Choroid plexus epithelial cell (primary cell): ENCODE measurements at places on chromosomes 7 and 10.
A peak's percentile ranks its signal among the peaks of the same experiment; 100 is the strongest.

DNA sequence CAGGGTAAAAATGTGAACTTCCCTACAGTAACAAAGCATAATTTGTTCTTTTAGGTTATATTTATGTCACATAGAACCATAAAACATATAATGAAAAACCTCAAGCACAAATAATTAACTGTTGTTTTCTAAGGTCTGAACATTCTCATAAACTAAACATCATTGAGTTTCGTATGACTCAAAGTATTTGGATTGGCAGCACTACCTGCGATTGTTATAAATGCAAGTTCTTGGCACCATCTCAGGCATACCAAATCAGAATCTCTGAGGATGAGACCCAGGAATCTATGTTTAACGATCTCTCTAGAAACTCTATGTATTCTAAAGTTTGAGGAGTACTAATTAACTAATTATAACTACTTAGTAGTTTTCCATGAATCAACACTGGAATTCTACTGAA, 22.5 kb downstream of the ORC5 start:
- DNase-seq, result peak; percentile 20

GRCh38 chr7:12619461-12620069, 49.0 kb downstream of the SCIN start:
- no peak for DNase-seq

GRCh38 chr10:35752469-35753461, 110.7 kb upstream of the FZD8 start:
- peak; percentile 30 for DNase-seq

DNA sequence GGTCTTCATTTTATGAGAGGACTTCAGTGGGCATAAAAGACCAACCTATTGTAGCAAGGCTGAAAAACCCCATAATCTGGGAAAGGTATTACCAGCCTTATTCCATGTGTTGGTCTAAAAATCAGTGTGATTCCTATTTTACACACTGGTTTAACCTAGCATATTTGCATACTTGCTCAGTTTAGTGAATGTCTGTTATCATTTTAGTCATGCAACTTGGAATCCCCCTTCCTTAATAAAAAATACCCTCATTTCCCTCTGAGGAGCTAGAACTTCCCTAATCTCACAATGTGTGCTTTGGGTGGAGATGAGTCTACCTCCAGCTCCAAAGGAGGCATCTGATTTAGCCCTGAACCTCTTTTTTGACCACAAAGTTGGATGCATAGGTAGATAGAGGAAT, 312.8 kb upstream of the SORCS1 start:
- DNase-seq, result no peak

- no peak for DNase-seq
Measured at GRCh38 chr7:81073931-81074251, 155.0 kb upstream of the SEMA3C start.

DNA sequence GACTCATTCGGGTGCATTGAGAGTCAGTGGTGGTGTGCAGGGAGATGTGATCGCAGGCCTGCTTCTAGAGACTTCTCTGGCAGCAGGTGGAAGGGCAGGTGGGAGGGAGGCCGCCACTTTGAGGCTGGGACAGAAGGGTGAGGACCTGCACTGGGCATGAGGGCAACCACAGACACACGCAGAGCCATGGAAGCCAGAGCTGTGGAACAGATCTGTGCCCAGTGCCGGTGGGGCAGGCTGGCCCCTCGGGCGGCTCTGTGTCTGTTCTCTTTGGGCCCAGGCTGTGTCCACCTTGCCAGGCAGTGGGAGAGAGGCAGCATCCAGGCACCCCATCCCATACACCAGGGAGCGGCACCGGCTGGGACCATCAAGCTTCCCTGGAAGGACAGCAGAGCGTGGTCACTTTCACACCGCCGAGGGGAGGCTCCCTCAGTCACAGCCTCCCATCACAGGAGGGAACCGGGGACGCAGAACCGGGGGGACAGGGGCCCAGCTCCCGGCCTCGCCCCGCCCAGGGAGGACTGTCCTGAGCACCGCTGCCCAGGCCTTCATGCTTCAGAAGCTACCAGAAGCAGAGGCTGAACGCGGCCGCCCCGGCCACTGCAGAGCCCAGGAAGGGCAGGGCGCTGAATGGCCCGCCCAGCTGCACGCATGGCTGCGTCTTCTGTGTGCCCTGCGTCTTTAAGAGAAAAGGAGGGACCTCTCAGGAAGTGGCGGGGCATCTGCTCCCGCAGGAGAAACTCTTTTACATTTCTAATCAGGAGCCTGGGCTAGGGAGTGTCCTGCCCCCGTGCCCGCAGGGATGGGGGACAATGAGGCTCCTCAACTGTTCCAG, 32.1 kb downstream of the EN2 start:
- DNase-seq, result no peak

DNA sequence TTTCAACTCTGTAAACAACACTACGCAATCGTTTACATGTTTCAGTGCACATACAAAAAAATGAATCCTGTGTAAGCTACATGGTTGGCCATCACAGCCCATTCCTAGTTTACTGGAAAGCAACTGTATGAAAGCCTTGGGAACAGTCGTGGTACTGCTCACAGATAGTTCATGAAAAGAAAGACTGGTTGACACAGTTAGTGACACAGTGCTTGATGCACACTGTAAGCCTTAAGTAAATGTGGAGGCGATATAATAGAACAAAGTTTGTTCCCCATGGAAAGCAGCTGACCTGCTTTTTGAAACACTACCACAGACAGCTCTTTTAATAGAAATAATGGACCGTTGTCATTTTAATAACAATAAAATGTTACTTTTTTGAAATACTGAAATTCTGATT, 5.1 kb downstream of the CACNA2D1 start:
- no peak for DNase-seq

DNA sequence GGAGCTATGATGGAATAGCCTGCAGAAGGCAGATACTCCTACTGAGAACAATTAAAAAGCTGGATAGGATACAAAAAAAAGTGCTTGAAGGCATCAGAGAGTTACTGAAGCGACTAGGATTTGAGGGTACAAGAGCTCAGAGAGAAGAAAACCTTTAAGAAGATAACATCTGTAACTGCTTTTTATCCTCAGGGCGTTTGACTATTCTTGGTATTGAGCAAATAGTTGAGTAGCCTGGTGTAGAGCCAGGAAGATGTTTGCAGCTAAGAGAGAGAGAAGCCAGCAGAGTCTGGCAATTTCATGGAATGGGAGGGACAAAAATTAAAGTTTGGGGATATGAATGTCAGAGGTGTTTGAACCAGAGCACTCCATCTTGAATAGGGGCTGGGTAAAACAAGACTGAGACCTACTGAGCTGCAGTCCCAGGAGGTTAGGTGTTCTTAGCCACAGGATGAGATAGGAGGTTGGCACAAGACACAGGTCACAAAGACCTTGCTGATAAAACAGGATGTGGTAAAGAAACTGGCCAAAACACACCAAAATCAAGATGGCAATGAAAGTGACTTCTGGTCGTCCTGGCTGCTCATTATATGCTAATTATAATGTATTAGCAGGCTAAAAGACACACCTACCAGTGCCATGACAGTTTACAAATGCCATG, 428.8 kb downstream of the SH2D4B start:
- DNase-seq, result no peak

GRCh38 chr7:99365318-99366141, 9.0 kb upstream of the ARPC1B start:
- no peak for DNase-seq

- DNase-seq, result no peak
Measured at GRCh38 chr10:126907423-126907970, 2.3 kb downstream of the DOCK1 start.

DNA sequence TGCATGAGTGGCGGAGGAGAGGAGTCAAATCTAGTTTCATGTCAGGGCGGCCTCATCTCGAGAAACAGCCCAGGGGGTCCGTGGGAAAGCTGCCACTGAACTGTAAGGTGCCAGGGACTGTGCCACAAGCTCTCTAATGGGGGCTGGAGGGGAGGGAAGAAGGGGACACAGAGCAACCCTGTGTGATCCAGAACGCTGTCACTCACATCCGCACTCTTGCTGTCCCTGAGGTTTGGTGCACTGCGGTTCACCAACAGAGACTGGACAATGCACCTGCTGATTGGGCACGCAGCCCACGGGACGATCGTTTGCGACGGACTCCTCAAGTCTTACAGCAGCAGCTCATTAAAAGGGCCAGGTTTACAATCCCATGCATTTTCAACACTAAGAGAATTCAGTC, 47.7 kb downstream of the AMZ1 start:
- no peak for DNase-seq

GRCh38 chr7:90706072-90706716, 110.1 kb downstream of the CDK14 start:
- peak; percentile 69 for DNase-seq

- no peak for DNase-seq
Measured at GRCh38 chr7:129851174-129851573, 101.6 kb downstream of the UBE2H start.

DNA sequence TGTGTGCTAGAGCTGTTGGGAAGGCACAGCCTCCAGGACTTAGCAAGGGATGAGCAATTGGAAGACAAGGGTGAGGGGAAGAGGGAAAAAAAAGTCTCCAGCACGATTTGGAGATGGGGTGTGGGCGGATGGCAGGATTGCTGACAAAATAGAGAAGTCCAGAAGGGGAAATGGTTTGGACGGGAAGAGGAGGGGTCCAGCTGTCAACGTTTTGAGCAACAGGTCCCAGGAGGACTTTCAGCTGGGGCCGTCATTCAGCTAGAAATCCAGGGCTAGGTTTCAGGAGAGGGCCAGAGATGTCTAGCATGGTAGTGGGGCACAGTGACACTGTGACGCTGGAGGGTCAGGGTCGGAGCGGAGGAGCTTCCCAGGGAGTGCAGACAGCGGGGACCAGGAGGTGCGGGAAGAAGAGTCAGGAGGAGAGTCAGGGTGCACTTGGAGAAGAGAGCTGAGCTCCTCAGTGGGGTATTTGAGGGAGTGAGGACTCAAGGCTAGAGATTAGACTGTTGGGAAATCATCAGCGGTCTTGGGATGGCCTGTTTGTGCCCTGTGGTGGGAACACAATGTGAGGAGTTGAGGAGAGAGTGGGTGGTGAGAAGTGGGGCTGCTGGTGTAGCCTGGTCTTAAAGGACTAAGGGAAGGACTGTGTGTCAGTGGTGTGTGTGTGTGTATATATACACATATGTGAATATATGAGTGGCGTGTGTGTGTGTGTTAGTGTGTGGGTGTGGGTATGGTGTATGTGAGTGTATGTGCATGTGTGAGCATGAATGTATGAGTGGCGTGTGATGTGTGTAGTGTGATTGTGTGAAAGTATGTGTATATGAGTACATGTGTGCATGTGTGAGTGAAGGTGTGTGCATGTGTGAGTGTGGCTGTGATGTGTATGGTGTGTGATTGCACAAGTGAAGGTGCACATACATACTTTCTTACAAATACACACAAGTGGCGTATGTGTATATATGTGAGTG, 3.8 kb downstream of the ZYX start:
- DNase-seq, result peak; percentile 76

DNA sequence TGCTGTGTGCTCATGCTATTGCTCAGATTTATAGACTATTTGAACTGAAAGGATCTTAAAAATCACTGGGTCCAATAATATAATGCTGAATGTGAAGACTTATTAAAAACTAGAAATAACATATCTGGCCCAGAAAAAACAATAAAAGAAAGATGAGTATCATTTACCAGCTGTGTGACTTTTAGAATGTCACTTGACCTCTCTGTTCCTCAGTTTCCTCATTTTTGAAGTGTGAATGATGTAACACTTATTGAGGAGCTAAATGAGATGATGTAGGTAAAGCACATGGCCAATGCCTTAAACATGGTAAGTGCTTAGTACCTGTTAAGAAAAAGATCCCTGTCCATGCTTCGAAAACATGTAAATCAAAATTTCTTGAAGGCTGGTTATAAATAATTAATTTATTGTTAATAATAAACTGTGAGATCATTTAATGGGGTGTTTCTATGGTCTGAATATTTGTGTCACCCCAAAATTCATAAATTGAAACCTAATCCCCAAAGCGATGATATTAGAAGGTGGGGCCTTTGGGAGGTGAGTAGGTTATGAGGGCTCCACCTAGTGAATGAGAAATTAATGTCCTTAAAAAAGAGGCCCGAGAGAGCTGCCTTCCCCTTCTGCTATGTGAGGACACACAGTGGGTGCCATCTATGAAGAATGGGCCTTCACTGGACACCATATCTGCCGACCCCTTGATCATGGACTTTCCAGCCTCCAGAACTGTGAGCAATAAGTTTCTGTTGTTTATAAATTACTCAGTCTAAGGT, 13.0 kb downstream of the DNTT start:
- no peak for DNase-seq

DNA sequence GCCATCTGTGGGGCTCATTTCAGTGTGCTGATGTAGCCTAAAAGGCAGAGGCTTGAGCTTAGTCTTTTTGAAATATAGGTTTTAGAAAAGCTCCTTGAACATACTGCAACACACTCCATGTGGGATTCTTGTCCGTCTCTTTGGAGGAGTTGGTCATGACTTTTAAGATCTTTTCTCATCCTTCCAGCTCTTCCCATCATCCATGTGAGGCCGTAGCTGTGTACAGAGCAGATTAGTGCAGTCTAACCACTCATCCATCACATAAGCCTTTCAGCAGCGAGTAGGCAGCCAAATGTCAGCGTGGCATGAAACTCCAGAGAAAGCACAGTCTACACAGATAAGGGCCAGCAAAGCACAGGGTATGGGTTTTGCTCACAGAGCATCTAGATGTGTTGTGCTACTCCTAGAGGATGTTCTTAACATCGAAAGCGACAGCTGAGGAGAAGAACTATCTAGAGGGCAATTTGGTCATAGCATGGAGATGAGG, 28.1 kb upstream of the NPVF start:
- no peak for DNase-seq

DNA sequence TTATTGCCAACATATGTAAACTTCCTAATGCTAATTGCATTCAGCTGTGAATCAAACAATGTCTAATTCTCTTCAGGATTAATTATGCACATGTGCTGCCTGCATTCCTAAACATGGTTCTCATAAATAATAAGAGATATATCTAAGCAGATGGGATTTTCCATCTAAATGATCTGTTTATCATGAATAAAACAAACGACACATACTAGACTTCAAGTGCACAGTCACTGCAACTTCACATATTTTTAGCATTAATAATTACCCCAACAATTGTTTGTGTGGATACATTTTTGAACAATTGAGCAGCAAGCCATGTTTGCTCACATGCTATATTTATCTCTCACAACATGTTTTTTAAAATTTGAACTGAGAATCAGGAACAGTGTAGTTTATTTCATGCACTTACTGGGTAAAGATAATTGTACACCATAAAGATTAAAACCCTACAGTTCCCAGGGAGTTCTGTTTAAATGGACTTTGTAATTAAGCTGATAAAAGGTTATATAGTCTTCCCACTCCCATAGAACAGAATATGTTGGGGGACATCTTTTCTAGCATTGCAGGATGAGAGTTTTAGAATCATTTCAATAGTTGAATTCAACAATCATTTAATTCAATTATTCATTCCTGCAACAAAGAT, 378.5 kb downstream of the MDFIC start:
- peak; percentile 20 for DNase-seq

DNA sequence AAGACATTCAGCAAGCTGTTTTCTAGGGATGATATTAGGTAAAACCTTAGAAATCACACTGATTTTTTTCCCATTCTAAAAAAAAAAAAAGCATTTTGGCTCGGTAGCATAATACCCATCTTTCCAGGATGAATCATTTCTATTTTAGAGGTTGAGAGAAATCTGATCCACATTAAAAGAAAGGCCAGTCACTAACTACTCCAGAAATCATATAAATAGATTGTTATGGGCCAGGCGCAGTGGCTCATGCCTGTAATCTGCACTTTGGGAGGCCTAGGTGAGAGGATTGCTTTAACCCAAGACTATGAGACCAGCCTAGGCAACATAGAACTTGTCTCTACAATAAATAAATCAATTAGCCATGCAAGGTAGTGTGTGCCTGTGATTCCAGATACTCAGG, 164.3 kb downstream of the BAMBI start:
- peak; percentile 83 for DNase-seq
